Left lung (tissue), 14 donors: ENCODE measurements at places on chromosomes 12 and 14. TPM values are rescaled to one million over a fixed set of nuclear protein-coding genes. Genes with fewer than 3 reads are reported as not detected.

DBX2 gene
- not detected for polyA plus RNA-seq

ARHGEF40 gene
- polyA plus RNA-seq = 82.1 TPM

BMP4 gene
- 98.4 TPM for polyA plus RNA-seq

KRT72 gene
- 0.24 TPM for polyA plus RNA-seq

CYP46A1 gene
- polyA plus RNA-seq = 5.6 TPM

- no peak for DNase-seq
These were observed 3.1 kb upstream of the ARHGEF40 start for GRCh38 chr14:21066882-21067502.

DNA sequence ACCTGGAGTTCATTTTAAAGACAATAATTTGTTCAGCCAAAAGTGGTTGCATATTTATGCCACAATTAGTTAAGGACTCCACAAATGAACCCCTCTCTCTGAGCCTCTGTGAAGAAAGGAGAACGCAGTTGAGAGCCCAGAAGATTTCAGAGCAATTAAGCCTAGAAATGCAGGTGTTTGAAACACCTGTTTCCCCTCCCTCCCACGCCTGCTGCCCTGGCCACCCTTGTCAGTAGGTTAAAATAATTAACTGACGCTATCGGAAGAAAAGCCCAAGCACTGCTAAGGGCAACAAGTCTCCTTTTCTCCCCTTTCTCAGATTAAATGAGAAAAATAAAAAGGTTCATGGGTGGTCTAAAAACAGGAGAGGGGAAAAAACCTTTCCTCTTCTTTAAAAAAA, 99.2 kb downstream of the PPM1A start:
- no peak for DNase-seq

- no peak for DNase-seq
These were observed 45.0 kb downstream of the SYNE3 start for GRCh38 chr14:95471476-95471875.

GRCh38 chr14:70816525-70816924, 7.2 kb upstream of the MAP3K9 start:
- DNase-seq = no peak

- DNase-seq = no peak
These were observed 53.8 kb downstream of the TESC start for GRCh38 chr12:117045160-117046010.

- DNase-seq = no peak
These were observed 94.5 kb upstream of the PARP11 start for GRCh38 chr12:3967556-3968160.

DNA sequence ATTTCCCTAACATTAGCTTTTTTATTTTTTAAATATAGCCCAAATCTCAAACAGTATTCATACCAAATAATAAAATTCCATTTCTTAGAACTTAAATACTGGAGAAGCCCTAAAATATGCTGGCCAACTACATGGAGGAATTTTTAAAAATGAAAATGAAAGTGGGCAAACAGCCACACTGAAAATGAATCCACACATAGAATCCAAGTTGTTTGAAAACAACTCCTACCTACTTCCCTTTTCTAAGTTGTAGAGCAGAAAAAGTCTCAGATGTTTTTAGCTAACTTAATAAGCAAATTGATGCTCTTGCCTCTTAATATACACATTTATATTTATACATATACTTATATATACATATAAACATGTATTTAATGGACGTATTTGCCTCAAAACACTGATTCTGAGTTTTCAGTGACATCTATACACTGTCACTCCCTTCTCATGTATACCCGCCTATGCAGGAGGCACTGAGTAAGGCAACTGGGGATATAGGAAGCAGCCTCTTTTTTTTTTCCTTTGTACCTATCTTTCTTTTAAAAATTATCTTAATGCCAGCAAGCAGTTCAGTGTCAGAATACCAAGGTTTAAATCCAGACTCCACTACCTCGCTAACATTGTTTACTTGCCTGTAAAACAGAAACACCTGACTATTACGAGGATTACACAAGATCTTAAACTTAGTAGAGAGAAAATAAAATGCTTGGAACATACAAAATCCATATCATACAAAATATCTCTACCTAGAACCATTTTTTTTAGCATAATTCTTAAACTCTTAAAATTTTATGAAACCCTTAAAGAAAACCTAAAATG, 13.3 kb downstream of the DICER1 start:
- peak; percentile 43 for DNase-seq

DNA sequence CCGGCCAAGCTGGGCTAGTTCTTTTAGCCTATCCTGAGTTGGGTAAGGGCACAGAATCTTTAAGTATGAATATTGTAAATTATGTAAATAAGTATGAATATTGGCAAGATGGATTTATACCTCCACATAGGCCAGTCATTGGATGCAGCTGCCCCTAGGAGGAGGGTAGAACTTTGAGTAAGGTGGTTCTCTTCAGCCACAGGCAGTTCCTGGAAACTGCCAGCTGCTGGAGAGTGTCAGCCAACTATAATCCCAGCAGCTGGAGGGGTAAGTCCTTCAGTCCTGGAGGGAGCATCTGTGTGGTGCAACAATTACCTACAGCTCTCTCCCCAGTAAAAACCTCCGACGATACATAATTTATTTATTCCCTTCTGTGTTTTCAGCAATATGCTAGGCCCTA, 65.8 kb upstream of the TMPO start:
- no peak for DNase-seq
